Stimulated activated CD4-positive, alpha-beta T cell treated with anti-CD3 and anti-CD28 coated beads, Interleukin-1b, Interleukin-23, amount 100 ng/mL, for 4 hours (primary cell): ENCODE measurements at places on chromosomes 6 and 20.

DNA sequence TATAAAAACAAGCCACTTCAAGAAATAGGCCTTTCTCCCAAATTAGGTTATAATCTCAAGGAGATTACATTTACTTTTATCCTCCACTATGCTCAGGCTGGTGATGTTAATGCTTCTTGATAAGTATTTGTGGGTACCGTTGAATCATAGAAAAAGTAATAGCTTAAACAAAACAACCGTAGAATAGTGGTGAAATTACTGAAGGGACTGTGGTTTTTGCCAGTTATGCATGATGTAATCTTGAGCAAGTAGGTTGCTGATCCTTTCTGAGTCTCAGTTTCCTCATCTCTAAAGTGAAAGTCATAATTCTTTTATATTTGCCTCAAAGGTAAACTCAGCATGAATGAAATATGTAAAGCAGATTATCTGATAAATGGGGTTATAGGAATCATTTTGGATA, 187.3 kb upstream of the JAG1 start:
- no peak for DNase-seq

- no peak for DNase-seq
These were observed 672.0 kb downstream of the RNF144B start for GRCh38 chr6:19059102-19059501.

GRCh38 chr20:40196846-40197436, 492.1 kb downstream of the MAFB start:
- DNase-seq, result no peak

DNA sequence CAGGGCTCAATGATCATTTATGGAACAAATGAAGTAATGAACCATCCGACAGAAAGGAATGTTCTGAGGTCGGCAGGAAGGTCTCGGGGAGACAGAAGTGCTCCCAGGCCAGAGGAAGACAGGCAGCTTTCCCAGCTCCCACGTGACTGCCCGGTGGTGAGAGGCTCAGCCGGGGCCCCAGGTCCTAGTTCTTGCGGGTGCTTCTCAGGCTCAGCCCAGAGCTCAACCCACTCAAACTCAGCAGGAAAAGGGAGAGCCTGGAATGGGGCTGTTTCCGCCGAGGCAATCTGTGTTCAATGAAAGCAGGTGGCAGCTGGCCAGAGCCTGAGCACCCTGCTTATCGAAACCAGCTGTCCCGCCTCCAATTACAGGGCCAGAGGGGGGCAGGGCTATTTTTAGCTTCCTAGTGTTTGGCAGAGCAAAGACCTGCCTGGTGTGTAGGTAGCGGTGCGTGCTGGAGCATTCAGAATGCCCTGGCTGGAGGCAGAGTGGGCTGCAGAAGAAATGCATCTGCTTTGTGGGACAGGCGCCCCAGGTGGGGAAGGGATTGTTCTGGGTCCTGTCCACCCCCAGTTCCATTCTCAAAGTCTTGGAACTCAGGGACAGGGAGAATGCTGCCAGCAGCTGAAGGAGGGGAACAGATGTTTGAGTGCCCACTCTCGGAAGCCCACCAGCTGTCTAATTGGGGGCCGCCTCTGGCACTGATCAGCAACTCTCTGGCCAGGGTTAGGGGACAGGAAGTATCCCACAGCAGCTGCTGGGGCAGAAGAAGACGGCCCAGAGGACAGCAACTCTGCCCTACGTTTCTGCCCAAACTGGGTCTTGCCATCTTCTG, 145.1 kb downstream of the PREX1 start:
- no peak for DNase-seq

GRCh38 chr6:132972971-132973370, 158.6 kb downstream of the RPS12 start:
- no peak for DNase-seq

DNA sequence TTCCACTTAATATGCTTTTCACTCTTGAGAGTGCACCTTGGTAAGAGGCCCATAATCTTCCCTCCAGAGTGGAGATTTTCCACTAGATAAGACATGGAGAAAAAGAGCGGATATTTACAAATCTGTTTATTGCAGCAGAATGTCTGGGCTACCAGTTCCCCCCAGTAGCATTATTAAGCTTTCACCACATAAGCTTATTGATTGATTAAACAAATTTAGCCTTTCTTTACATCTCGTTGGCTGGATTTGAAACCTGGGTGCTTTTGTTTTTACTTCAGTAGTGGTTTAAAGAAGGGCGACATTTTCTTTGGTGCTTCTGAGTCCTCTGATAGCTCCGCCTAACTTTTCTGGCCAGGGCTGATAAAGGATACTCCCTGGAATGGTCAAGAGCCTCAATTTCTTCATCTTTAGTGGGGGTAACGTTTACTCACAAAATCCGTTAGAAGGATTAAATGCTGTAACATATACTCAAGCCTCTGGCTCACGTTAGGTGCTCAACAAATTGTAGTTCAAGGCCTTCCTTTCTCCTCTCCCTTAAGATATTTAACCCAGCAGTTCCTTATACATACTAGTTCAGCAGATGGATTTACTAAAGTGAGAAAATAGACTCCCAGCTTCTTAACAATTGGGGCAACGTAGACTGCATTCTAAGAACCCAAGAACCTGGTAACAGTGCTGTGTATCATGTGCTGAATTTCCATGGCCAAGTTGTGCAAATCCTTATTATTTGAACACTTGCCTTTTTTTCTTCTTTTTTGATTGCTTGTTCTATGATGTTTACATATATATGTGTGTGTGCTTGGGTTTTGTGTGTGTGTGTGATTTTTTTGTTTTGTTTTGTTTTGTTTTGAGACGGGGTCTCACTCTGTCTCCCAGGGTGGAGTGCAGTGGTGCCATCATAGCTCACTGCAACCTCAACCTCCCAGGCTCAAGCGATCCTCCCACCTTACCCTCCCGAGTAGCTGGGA, 91.4 kb downstream of the RREB1 start:
- no peak for DNase-seq

GRCh38 chr20:4025679-4026078, 10.3 kb upstream of the RNF24 start:
- DNase-seq, result no peak

- no peak for DNase-seq
These were observed 242.2 kb downstream of the CDH26 start for GRCh38 chr20:60200305-60200918.

DNA sequence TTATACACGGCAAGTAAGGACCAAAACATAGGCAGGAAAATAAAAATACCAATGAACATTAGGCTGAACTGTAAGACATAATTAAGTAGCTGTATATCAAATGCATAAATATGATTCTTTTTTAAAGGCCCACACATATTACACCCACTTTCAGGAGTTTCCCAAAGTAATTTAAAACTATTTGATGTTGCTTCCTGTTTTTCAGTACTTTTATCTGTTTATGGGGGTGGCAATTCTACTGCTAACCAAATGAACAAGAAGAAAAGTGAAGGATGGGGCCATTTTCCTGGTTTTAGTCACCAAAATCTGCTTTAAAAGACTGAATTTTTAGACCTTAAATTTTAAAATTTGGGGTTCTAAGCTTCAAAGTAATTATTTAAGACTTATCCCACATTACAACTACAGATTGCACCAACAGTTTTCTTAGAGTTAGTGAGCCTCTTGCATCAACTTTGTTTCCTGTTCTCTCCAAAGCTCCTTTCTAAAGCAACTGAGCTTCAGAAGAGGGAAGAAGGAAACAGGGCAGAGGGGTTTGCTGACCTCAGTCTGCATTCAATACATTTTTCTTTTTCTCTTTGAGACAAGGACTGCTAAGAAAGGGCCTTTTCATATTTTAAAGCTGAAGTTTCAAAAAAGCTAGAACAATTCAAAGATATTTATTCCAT, 191.0 kb downstream of the BACH2 start:
- DNase-seq, result no peak

GRCh38 chr6:132902901-132903300, 88.5 kb downstream of the RPS12 start:
- DNase-seq, result no peak

DNA sequence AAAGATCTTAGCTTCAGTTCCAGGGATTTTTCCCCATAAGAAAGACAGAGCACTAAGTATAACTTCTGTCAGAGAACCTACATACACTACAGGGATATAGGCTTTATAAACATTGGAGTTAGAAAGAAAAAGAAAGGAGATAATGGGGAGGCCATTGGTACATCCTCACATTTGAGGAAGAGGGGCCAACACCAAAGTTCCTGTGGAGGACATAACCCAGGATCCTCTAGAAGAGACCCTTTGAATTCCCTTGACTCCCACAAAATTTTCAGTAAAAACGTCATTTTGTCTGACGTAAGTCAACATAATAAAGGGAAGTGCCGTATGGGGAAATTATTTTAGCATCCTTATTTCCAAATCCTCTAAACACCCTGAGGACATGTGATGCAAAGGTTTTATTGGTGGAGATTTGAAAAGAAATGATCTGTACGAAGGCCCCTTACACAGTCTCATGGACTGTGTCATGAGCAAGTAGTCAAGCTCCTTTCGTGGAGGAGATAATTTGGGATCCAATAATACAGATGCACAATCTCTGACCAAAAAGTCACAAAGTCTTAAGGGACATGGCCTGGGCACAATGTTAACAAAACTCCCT, 33.2 kb downstream of the HLA-DRA start:
- no peak for DNase-seq

DNA sequence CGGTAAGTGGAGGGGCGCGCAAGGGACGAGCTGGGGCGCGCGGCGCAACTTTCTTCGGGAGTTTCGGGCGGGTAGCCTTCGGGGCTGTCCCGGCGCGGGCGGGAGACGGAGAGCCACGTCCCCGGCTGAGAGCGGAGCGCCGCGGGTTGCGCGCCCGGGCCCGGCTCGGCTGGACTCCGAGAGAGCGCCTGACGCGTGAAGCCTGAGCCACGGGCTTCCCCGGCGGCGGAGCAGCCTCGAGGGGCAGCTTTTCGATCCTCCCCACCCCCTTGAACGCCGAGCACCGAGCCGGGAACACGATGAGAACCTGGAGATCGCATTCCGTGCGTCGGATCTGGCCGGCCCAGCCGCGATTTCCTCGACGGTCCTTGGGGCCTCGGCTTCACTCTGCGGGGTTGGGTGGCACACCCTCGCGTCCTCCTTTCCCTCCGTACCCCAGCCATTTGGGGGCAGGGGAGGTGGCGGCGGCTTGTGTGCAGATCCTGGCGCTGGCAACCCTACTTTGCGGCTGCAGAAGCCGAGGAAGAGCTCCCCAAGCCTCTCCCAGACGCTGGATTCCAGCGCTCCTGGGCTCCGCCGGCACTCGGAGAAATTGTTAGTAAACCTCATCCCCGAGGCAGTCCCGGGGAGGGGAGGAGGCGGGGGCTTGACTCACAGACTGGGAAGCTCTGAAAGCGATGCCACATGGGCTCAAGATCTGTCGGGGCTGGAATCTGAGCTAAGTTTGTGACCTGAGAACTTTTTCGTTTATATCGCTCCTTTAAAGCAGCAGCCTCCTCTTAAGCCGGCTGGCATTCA, 572 bp downstream of the DSE start:
- peak; percentile 15 for DNase-seq

DNA sequence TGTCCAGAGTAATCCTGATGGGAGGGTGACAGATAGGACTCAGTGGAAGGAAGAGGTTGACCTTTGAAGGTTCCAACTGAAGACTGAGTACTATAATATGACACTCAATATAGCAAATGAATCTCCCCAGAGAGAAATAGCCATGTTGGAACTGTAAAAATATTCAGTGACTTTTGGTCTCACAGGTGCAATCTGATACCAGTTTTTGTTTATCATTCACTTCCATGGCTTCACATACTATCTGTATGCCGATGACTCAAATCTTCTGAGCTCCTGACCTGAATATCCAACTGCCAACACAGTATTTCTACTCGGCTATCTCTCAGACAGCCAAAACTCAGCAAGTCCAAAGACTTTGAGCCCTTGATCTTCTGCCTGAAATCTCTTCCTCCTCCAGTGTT, 21.8 kb upstream of the PKHD1 start:
- no peak for DNase-seq
